ENCODE measurements at places on chromosomes 5 and 9.
A peak's percentile ranks its signal among the peaks of the same experiment; 100 is the strongest.

GRCh38 chr9:127509261-127509954, 58.1 kb downstream of the LRSAM1 start:
- DNase-seq, result no peak

GRCh38 chr9:129595903-129596540, 24.9 kb downstream of the C9orf50 start:
- DNase-seq, result no peak

GRCh38 chr5:127870914-127871313, 167.7 kb downstream of the CCDC192 start:
- DNase-seq, result peak; percentile 34

GRCh38 chr9:136105398-136106135, 10.5 kb upstream of the NACC2 start:
- DNase-seq, result peak; percentile 37

GRCh38 chr5:40687321-40687720, 7.6 kb downstream of the PTGER4 start:
- no peak for DNase-seq

GRCh38 chr5:112183874-112184273, 235.2 kb downstream of the EPB41L4A start:
- no peak for DNase-seq

GRCh38 chr9:18985996-18986395, 47.0 kb downstream of the SAXO1 start:
- DNase-seq, result no peak

GRCh38 chr9:2055203-2055658, 40.1 kb downstream of the SMARCA2 start:
- DNase-seq, result no peak

DNA sequence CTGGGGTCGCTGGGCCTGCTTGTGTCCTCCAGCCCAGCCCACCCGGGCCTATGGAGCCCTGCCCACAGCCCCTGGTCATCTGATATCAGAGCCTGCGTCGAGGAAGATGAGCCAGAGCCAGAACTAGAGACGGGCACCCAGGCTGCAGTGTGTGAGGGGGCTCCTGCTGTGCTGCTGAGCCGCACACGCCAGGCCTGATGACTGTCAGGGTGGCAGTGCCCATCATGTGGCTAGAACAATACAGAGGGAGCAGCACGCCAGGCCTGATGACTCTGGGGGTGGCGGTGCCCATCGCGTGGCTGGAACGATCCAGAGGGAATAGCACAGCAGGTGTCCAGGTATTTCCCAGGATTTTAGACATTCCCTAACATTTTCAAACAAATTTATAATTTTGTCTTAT, 9.2 kb upstream of the LRRC14B start:
- no peak for DNase-seq

DNA sequence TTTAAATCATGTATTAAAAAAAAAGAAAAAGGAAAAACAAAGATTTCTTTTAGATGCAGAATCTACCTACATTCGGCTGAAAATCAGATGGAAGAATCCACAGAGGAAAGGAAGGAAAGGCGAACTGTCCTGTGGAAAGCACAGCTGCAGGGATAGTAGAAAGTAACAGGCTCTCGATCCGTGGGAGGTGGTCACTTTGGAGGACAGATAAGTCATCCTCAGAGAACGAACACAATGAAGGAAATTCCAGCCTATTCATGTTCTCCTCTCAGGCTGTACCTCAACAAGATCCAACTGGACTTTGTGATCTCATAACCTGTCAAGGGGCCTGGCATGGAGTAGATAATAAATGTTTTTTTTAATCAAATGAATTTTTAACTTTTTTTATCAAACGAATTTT, 72.8 kb downstream of the NR6A1 start:
- DNase-seq, result no peak

DNA sequence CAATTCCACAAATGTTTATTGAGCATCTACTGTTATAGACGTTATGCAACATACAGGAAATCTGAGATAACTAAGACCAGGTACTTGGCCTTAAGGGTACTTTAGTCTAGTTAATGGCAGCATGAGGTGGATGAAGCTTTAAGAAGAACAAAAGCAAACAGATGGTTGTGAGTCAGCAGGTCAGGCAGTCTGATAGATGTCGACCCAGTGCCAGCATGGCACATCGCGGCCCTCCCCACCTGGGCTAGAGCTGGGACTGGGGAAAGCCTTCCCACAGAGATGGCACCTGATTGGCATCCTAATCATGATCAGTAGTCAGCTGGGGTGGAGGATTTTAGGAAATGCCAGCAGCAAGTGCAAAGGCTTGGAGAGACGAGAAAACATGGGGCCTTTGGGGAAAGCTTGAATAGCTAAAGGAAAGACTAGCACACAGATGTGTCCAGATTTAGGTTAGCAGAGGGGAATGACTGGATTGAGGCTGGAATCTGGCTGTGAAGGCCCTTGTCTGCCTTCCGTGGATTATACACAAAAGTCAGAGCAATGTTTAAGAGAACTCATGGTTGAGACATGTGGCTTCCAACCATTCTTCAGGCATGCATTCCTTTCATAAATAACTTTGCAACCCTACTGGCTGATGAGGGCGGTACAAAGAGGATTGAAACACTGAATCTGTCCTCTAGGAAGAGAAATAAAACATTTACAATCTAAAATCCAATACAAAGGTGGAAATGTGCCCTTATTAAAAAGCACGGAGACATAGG, 395.4 kb upstream of the WWC1 start:
- no peak for DNase-seq

GRCh38 chr5:156497804-156498208, 170.8 kb downstream of the SGCD start:
- DNase-seq, result no peak

GRCh38 chr5:126335886-126336285, 87.3 kb upstream of the GRAMD2B start:
- DNase-seq, result no peak

DNA sequence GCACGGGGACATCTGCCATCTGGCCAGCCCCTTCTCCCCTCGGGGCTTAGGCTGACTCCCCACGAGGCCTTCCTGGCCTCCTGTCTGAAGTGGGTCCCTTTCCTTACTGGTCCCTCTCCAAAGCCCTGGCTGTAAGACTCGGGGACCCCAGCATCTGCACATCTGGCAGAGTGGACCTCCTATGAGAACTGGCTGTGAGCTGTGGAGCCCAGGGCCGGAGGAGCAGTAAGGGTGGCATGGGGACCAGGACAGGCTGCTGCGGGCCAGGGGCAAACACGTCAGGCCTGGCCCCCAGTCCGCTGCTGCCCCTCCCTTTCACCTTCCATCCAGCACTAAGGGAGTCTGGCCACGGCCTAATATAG, 33.8 kb downstream of the EXOC3 start:
- no peak for DNase-seq

- no peak for DNase-seq
Observed at GRCh38 chr5:96788112-96788749, 19.5 kb downstream of the ERAP1 start.

GRCh38 chr5:170867825-170868224, 6.0 kb downstream of the RANBP17 start:
- DNase-seq, result no peak

DNA sequence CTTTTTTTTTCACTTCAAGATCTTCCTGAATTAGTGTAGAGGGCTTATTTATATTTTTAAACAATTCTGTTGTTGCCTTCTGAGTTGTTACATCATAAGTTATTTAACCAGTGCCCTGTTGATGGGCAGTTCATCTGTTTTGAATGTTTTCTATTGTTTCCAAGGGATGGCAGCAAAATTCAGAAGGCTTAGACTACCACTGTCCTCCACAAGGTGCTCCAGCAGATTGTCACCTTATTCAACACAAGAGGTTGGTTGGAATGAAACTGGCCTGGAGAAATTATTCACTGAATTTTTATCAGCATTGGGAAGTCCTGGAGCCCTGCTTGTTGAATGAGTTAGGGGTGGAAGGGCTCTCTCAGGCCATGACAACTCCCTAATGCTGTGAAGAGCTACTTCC, 1.3 kb upstream of the KLHL9 start:
- DNase-seq, result no peak

DNA sequence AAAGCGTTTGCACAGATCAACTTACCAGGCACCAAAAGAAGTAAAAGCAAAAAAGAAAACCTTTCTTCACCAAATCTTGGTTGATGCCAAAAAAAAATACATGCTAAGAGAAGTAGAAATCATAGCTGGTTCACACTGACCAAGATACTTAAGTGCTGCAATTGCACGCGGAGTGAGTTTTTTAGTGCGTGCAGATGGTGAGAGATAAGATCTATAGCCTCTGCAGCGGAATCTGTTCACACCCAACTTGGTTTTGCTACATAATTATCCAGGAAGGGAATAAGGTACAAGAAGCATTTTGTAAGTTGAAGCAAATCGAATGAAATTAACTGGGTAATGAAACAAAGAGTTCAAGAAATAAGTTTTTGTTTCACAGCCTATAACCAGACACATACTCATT, 36.4 kb upstream of the CCDC152 start:
- DNase-seq, result no peak

DNA sequence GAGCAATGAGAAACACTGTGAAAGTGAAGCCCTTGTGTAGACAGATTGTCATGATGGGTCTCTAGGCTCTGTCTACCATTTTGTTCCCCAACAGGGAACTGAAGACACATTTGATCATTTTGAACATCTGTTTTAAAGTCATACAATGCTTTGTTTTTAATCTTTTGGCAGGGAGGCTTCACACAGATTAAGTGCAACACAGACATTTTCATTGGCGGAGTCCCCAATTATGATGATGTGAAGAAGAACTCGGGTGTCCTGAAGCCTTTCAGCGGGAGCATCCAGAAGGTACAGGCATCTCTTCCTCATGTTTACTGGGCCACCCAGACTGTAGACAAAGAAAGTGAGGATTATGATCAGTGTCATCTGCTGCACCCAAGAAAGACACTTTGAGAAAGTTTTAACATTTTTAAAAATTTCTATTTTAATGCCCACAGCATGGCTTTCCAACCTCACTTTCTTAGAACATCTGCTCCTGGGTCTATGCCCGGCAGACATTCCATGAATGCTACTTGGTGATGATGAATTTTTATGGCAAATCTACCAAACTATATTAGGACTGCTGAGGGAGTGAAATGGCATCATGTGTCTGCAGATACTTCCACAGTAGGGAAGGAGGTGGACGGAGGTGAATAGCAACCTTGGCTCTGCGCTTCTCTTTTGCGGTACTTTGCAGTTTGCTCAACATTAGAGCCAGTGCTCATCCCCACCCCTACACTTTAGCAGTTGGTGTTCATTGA, 121.3 kb downstream of the LIFR start:
- DNase-seq, result no peak

GRCh38 chr9:109026306-109026705, 13.0 kb upstream of the CTNNAL1 start:
- DNase-seq, result no peak

- no peak for DNase-seq
Observed at GRCh38 chr5:983568-983967, 25.0 kb upstream of the NKD2 start.

- DNase-seq, result no peak
Observed at GRCh38 chr5:163303718-163304117, 133.7 kb upstream of the CCNG1 start.

DNA sequence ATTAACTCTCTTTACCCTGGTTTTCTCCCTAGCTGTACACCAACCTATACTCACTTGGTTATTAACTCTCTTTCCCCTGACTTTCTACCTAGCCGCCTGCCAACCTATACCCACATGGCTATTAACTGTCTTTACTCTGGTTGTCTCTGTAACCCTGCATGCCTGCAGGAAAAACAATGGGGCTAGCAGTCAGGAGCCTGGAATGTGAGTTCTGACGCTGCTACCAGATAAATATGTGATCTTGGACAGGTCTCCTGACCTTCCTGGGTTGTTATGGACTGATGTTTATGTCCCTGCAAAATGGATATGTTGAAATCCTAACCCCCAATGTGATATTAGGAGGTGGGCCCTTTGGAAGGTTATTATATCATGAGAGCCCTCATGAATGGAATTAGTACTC, 119.2 kb downstream of the SMARCA2 start:
- no peak for DNase-seq

- no peak for DNase-seq
Observed at GRCh38 chr5:58133631-58134296, 326.1 kb downstream of the PLK2 start.

DNA sequence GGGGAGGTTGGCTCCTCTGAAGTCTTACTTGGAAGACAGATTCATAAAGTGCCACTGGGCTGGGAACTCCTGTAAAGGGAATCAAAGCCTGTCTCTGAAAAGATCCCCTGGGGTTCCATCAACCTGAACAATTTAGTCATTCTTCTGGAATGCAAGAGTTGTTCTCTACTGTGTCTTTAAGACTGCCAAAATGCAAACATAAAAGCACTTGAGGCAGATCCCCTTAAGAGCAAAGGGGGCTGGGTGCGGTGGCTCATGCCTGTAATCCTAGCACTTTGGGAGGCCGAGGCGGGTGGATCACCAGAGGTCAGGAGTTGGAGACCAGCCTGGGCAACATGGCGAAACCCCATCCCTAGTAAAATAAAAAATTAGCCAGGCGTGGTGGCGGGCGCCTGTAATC, 16.7 kb downstream of the CDKN2AIPNL start:
- DNase-seq, result no peak

GRCh38 chr9:98907055-98907454, 36.7 kb upstream of the COL15A1 start:
- DNase-seq, result no peak

DNA sequence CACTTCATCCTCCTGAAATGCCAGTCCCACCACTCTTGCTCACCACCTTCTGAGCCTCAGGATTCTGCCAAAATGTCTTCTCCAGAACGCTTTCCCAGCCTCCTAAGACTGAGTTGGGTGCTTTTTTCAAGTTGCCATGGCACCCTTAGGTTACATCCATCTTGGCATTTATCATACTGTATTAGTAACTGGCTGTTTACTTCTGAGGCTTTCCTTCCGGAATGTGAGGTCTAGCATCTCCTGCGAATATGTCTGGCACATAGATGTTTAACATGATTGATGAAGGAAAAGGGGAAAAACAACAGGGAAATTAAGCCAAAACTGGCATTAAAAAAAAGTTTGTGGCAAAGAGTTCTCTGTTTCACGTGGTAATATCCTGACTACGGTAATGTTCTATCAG, 24.9 kb downstream of the RNF130 start:
- no peak for DNase-seq

DNA sequence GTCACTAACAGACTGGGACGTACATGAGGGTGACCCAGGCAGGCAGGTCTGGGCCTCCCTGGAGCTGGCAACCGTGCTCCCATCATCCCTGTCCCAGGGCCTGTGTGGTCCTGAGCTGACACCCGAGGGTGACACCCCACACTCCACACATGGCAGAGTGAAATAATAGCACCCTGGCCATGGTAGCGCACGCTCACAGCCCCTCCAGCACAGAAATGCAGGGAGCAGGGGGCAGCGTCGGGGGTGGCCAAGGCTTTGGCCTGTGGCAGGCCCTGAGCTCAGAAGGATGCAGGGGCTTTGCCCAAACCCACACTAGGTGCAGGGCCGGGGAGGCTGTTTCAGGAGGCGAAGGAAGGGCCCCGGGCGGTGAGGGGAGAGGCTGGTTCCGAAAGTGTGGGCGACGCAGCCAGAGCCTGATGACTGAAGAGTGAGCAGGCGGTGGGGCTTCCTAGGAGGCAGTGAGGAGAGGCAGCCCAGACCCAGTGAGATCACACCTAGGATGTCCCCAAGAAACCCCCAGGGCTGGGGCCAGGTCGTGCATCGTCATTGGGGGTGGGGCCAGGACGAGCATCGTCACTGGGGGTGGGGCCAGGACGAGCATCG, 12.9 kb downstream of the OR2V2 start:
- no peak for DNase-seq

- no peak for DNase-seq
Observed at GRCh38 chr9:13239660-13240059, 39.8 kb downstream of the MPDZ start.

GRCh38 chr9:130680836-130681768, 12.5 kb upstream of the EXOSC2 start:
- peak; percentile 80 for DNase-seq

GRCh38 chr9:107375651-107376369, 92.7 kb downstream of the RAD23B start:
- no peak for DNase-seq

All from DMS79 treated with DMSO at 0.1 percent for 48 hours (cell line).